SJSA1 (cell line): ENCODE measurements at places on chromosomes 7 and 10. TPM values are rescaled to one million over a fixed set of nuclear protein-coding genes. Genes with fewer than 3 reads are reported as not detected.
A peak's percentile ranks its signal among the peaks of the same experiment; 100 is the strongest.

DNA sequence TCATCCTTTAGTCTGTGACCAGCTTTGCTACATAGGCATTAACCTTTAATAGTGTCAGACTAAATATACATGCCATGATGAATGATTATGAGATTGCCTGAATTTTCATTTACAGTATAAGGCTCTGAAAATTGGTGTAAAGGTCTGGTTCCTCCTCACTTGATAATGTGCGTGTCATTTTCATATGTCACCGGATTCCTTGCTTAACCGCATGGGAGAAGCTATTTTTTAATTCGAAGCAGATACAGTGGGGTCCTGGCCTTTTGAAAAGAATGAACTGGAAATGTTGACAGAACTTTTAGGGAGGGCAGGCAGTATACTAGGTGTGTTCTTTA, 192.4 kb upstream of the SH2B2 start:
- DNase-seq, result no peak

- DNase-seq, result no peak
Measured at GRCh38 chr10:91511549-91512330, 101.6 kb downstream of the HECTD2 start.

- DNase-seq, result no peak
Measured at GRCh38 chr10:35607475-35608327, 2.6 kb downstream of the GJD4 start.

GRCh38 chr10:44310762-44311562, 73.9 kb downstream of the CXCL12 start:
- DNase-seq, result peak; percentile 39

DNA sequence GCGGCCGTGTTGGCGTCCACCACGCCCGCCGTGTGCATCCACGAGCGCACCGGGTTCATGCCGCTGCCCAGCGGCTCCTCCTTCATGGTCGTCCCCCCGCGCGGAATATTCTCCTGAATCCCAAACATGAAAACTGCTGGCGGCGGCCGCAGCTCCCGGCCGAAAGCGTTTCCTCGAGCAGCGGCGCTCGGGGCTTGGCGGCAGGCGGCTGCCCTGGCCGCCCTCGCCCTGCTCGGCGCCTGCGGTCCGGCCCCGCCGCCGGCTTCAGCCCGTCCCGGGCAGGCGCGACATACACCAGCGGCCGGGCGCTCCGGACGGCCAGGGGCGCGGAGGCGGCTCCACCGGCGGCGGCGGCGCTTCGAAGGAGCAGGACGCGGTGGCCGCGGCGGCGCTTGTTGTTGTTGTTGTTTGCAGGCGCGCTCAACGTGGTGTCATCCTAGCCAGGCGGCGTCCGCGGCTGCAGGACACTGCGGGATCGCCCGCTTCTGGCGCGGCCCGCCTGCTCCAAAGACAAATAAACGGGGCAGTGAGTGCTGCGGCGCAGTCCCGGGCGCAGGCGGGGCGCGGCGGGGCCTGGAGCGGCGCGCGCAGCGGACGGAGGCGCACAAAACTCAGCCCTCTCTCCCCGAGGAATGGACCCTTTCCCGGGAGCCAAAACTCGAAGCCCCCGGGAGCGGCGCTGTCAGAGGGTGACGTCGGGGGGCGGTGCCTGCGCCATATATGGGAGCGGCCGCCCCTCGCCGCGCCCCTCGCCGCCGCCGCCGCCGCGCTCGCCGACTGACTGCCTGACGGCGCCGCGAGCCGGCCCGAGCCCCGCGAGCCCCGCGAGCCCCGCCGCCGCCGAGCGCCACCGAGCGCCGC, at the start of gene EBF3:
Gene EBF3, minus strand, starts transcription at position 634 of the 861 bp plus-strand sequence. Its CDS starts 506 bp downstream, at position 128.
- DNase-seq, result peak; percentile 22

DNA sequence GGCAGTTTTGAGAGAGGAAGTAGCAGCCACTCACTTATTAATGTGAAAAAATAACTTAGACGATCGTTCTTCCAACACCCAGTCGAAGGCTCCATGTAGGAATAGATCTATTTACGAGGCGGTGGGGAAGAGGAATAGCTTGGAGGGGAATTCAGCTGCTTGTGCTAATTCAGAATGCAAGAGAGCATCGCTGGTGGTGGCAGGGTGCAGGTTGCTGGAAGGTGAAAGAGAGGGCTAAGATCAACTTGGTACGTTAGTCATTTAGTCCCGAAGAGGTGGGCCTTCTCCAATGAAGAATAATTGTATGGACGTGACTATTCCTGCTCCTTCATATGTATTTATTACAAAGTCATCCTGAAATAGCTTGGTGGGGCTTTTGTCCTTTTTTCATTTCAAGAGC, 98.5 kb downstream of the SEC23IP start:
- DNase-seq, result no peak

GRCh38 chr10:60986791-60987190, 42.8 kb upstream of the RHOBTB1 start:
- DNase-seq, result no peak

GRCh38 chr7:67429735-67430134, 433.1 kb downstream of the TYW1 start:
- DNase-seq, result no peak

DNA sequence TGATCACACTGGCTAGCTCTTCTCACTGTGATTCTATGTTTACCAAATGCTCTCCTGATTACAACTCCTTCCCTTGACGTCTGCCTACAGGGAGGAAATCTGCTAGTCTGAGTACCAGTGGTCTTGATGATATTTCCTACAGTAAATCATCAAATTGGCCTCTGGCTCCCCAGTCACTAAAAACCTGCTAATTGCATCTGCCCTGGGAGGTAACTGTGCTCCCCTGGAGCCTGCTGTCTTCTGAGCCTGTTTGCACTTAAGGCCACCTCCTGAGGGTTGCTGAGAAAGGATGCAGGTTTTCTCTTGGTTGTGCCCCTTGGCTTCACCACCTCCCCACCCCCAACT, 56.0 kb downstream of the ELMO1 start:
- no peak for DNase-seq

GRCh38 chr7:48180981-48181380, 9.7 kb downstream of the ABCA13 start:
- DNase-seq, result peak; percentile 59

GRCh38 chr10:128712661-128713400, 586.6 kb upstream of the MKI67 start:
- no peak for DNase-seq

DNA sequence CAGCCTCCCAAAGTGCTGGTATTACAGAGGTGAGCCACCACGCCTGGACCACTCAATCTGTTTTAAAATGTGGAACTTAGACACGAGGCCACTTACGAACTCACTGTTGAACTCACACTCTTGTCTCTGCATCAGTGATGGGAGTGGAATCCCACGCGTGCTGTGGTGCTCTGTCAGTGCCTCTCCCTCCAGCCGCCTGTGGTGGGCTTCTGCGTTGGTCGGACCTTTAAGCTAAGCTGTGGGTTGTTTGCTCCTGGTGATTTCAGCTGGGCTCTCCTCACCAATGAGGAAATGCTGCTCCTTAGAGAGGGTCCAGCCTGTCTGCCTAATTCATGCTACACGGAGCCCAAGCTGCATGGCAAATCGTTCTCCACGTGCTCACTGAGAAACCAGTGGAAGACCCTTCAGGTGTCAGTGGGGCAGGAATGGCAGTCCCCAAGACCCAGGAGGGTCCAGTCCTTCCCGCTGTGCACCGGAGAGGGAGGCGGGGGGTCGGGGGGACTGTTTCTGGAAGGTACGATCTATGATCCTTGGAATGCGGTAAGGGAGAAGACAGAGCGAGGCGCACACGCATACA, 17.9 kb upstream of the PRKAR1B start:
- no peak for DNase-seq

GRCh38 chr10:92800134-92800733, 48.1 kb upstream of the EXOC6 start:
- DNase-seq, result no peak

DNA sequence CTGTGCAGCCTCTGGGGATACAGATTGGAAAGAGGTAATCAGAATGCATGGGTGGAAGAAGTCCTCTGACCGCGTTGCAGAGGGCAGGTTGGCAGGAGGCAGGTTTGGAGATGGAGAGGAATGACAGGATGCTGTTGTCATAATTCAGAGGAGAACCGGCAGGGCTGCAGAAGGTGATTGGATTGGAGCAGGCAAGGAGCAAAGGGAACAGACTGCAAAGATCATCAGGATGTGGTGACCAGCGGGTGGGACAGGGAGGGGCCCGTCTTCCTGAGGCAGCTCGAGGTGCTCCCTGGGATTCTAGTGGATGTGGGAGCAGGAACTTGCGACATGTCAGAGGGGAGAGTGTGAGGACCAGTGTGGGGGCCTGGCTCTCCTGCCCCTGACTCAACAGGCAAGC, 78.5 kb upstream of the PPIF start:
- DNase-seq, result no peak

- DNase-seq, result peak; percentile 91
Measured at GRCh38 chr7:41053820-41054219, 649.1 kb downstream of the INHBA start.

DNA sequence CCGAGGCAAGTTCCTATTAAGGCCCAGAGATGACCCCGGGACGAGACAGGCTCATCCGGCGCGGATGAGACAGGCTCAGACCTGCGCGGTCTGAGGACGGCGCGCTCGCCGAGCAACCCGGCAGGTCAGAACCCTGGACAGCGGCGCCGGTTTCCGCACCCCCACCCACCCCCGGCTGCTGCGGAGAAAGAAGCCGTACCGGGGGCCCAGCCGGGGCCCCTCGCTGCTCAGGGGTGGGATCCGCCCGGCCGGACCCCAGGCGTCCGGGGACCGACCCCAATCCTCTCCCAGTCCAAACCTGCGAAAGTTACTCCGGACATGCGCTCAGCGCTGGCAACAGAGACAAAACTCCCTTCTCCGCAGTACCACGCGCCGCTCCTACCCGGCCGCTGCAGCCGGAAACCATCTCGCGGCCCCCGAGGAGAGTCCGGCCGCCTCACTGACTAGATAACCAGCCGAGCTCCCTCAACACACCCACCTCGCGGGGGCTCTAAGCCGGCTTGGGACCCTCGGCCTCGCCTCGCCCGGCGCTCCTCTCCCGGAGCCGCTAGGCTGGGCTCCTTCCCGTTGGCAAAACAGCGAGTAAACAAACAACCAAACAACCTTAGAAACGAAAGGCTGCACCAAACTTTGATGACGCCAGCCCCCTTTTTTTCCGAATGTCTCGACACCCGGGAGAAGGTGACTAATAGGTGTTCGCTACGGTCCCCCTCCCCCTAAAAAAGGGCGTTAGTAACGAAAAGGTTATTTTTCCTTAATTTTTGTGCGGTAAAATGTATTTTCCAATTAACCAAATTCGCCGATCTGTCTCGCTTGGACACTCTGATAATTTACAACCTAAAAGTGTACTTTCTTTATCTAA, 2.3 kb upstream of the DRGX start:
- no peak for DNase-seq

DNA sequence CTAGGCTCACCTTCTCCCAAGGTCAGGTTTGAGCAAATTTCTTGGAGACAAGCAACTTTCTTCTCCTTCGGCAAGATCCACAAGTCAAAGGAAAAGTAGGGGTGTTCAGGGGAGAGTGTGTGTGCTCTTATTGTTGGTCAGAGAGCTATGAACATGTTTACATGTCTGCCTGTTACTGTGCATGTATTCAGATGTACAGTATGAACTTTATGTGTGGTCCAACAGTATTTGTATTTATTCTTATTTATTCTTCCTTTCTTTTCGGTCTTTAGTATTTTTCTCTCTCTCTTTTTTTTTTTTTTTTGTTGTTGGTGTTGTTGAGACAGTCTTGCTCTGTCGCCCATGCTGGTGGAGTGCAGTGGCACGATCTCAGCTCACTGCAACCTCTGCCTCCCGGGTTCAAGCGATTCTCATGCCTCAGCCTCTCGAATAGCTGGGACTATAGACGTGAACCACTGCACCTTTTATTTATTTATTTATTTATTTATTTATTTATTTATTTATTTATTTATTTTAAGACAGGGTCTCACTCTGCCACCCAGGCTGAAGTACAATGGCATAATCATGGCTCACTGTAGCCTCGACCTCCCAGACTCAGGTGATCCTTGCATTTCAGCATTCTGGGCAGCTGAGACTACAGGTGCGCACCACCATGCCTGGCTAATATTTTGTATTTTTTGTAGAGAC, 38.2 kb downstream of the PLAU start:
- no peak for DNase-seq

DNA sequence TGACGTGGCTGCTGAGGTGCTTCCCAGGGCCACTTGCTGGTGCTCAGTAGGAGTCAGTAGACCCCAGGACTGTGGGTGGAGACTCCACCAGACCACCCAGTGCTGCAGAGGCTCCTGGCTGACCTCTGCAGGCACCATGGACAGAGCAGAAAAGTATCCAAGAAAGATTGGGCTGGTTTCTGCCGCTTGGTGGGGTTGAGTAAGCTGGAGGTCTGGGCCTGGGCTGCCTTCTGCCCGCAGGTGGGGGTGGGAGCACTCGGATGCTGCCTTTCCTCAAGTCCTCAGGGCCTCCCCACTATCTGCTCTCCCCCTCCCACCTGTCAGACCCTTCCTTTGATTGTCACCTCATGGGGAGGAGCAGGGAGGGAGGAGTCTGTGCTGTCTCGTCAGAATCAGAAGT, 91.6 kb downstream of the WDR37 start:
- no peak for DNase-seq

DNA sequence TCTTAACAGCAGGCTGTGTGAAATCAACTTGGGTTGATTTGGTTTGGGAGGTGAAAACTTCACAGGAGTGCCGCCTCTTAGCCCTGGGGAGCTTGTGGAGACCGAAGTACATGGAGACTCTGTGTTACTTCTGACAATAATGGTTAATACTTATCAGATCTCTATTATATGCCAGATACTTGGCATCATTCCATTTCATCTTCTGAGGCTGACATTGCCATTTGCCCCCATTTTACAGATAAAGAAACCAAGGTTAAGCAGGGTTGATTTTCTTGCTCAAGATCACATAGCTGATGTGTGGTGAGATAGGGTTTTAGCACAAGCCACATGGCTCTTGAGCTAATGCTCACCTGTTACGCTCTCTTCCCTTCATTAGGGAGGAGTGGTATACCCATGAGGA, 150.6 kb upstream of the FAM13C start:
- no peak for DNase-seq

DNA sequence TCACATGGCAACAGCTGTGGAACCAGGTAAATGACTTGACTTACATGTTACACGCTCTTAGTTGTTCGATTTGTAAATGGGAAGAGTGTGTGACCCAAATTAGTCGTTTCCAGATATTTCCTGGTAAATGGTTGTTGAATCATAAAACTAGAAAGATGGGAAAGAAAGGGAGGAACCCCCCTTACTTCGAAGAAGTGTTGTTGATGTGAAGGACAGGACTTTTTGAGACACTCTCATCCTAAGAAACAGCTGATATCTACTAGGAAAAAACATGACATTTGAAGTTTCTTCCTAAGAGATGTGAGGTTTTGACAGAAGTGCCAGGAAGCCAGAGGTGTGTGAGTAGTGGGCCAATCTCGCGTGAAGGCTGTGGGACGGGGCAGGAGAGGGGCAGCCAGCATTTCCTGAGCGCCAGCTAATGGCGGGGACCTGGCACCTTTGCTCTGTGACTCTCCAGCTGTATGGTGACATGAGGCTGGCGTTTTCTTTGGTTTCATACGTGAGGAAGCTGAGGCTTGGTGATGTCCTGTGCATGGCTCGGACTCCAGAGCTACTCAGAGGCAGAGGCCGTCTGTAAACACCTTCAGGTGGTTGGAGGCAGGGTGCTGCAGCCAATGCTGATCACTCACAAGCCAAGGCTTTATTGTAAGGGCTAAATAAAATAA, 53.7 kb downstream of the IKZF1 start:
- no peak for DNase-seq

GRCh38 chr7:12369756-12370155, 33.9 kb downstream of the VWDE start:
- no peak for DNase-seq

Gene FFAR4
- not detected in 2 replicates for total RNA-seq

Gene MACC1
- not detected in 2 replicates for total RNA-seq

Gene TRPV6
- total RNA-seq, result under 0.01 TPM in 1 of 2 replicates, not detected in the other

Gene BICC1
- total RNA-seq, result 27.8 and 46.9 TPM in 2 replicates

Gene PTPN20
- total RNA-seq, result not detected in 2 replicates

Gene PNLIPRP2
- not detected in 2 replicates for total RNA-seq

Gene TAS2R41
- total RNA-seq, result not detected in 2 replicates

Gene INMT
- 0.08 and 0.19 TPM in 2 replicates for total RNA-seq

Gene AKAP9
- total RNA-seq, result 23.1 and 28.7 TPM in 2 replicates

Gene SLC26A4
- total RNA-seq, result 0.22 and 0.24 TPM in 2 replicates

Gene TAS2R4
- total RNA-seq, result 0.05 and 0.22 TPM in 2 replicates
